ENCODE measurements at places on chromosomes 1 and 21.

- no peak for DNase-seq
Measured at GRCh38 chr1:186819126-186819525, 9.6 kb upstream of the PLA2G4A start.

DNA sequence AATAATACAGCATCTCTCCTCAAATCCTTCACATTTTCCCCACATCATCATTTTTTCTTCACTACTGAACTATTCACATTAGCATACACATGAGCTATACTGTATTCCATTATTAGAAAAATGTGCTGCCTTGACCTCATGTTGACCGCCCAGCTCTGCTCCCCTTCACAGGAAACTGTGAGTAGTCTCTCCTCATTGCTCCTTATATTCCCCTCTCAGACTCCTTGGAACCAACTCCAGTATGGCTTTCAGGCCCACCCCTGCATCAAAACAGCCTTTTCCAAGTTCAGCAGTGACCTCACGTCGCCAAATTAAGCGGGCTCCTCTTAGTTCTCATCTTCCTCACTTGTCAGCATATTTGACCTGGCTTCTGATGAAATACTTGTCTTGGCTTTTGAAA lies 59.2 kb upstream of the SPAG17 start:
- DNase-seq = no peak

DNA sequence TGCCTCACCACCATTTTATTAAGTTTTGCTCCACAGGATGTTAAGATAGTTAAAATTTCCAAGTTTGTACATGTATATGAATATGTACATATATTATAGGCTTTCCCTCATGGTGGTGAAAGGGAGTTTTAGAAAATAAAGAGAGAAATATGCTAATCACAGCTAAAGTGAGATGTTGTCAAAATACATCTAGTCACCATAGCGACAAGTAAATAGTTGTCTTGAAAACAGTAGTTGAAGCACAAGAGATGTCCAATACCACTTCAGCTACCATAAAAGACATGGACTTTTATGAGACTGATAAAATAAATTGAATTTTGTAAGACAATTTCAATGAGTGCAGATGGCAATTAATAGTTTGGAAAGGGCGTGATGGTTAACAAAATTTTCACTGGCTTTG lies 1600.0 kb downstream of the BRINP3 start:
- DNase-seq = no peak

GRCh38 chr1:103513711-103514110 lies 11.8 kb upstream of the RNPC3 start:
- no peak for DNase-seq

GRCh38 chr1:195335541-195335940 lies 1272.7 kb downstream of the KCNT2 start:
- DNase-seq = no peak

- DNase-seq = no peak
Measured at GRCh38 chr1:198416296-198416695, 124.2 kb downstream of the ATP6V1G3 start.

DNA sequence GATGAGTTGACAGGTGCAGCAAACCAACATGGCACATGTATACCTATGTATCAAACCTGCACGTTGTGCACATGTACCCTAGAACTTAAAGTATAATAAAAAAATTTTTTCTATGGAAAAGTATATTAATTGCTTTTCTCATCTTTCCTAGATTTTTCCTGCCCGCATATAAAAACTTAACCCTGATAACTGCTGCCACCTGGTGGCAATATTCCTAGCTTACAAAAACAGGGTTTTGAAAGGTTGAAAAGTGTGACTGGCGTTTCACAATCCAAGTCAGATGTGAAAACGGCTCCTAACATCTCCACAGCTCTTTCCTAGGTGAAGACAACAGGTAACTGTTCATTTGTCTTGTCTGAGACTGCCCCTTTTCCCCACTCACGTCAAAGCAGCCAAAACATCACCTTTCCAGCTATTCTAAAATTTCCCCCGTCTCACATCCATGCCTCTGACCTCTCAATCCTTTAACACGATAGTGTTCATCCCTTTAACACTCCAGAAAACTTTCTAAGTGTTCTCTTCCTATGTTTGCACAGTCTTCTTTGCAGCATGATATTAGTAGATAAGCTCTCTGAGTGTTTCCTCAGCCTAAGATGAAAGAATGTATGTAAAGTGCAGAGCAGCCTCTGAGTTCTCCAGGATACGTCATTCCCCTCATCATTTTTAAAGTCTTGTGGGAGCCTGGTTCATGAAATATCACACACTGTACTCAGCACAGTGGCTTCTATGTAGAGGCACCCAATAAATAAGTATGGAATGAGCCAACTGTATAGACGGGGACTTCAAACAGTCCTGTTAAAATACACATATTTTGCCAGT lies 27.5 kb downstream of the OVGP1 start:
- DNase-seq = peak; percentile 49

DNA sequence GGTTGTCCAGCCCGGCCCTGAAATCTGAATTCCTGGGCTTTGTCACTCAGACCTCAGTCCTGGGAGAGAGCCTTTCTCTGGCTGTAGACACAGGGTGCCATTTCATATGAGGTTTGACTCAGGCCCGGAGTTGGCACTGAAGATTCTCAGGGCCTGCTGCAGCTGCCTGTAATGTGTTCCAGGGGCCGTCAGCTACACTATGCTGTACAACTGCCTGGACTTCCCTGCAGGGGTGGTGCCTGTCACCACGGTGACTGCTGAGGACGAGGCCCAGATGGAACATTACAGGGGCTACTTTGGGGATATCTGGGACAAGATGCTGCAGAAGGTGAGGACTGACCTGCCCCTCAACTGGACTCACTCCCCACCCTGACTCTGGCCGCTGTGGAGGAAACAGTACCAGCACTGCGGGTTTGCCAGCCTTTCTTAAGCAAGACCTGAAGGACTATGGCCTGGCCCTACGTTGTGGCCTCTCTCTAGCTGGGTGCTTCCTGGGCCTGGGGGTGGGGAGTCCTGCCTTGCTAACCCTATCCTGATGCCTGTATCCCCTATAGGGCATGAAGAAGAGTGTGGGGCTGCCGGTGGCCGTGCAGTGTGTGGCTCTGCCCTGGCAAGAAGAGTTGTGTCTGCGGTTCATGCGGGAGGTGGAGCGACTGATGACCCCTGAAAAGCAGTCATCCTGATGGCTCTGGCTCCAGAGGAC lies 18.9 kb downstream of the FAAH start:
- DNase-seq = no peak

Data from NCI-H1105 (cell line).